ENCODE measurements at places on chromosomes 7 and 10.

- no peak for DNase-seq
These were observed 161.6 kb upstream of the MKLN1 start for GRCh38 chr7:131166066-131166465.

DNA sequence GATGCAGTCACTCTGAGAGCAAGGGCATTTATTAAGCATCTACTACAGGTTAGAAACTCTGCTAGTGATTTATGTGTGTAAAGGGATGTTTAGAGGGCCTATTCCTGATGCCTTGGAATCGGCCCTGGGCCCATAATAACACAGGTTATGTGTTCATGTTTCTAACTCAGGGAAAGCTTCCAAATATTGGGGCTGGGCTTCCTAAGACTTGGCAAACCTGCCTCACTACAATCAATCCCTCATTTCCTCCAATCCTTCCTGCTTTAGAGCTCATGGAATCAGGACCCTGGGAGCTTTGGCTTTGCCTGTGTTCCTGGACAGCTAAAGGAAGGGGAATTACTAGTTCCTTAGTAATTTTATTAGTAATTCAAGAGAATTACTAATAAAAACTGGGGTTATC, 148.8 kb downstream of the HIBADH start:
- DNase-seq: no peak

DNA sequence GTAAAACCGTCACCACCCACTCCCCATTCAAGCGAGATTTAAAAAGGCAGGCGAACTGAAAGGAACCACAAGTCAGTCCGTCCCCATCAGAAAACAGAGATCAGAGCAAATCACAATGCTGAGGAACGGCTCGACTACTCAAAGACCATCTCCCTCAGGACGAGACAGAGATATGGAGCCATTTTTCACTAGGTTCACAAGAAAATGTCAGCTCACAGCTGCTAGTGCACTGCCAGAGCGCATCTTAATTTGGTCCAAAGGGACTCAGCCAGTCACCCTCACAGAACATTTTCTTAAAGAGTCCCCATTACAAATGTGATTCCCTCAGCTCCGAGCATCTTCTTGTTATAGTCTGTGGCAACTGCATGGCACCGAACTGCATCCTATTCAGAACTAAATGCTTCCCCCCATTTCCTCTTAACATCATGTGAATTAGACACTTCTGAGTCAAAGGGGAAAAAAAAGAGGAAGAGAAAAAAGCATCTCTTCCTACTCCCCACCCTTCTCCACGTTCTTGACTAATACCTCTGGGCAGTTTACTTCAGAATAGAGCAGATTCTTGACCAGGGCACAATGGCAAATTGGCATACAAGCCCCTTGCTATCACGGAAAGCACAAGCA, 683.9 kb downstream of the MAGI2 start:
- DNase-seq: no peak

DNA sequence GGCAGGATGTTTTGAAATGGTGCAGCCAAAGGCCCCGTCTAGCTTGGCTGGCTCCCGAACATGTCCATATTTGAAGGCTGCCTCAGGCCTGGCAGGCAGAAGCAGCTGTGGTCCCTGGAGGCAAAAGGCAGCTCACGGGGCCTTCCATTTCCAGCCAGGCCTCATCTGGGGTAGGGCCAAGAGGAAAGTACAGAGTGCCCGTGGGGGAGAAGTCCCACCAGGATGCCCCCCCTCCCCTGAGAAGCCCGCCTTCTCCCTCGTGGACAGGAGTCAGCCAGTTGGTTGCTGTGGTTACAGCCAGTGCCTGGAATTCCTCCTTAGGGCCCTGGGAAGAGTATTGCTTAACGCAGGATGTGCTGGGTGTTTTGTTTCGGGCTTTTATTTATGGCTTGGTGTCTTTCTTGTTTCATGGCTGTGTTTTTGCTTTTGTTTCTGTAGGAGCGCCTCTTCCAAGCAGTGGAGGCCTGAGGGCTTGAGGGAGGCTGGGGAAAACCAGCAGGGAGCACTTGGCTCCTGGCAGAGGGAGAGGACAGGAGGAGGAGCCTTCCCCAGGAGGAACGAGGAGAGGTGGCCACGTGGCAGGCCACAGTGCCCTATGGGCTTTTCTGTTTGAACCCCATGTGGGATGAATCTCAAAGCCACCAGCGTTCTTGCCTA, 45.4 kb downstream of the CHST3 start:
- DNase-seq: no peak

DNA sequence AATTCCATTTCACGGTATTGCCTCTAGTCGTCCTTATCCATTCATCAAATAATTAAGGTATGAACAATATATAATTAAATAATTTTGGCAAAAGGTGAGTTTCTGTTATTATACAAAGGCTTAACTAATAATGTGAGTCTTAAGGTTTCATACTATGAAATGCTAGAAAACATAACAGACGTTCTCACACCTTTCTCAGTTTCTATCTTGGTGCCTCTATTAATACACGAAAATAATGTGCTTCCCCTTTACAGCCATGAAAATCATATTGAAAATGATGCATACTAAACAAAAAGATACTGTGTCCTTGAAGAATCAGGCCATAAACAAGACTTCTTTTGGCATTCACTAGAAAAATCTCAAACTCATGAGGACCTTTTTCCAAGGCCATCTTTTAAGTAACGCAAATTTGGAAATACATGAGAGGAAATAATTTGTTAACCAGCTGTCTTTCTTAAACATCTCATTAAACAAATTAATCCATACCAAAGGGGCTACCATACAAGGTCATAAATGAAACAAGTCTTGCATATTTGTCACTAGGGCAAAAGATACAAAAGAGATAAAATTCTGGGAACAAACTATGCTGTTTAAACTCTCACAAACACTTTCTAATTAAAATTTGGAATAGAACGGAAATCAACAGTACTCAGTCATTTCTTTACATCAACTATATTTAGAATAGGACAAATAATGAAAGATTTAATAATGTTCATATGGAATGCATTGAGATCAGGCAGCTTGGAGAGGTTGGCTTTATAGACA, 53.9 kb upstream of the CAV2 start:
- no peak for DNase-seq

GRCh38 chr10:128473911-128474310, 347.7 kb upstream of the MKI67 start:
- no peak for DNase-seq

GRCh38 chr10:86664341-86665217, 3.7 kb upstream of the LDB3 start:
- no peak for DNase-seq

DNA sequence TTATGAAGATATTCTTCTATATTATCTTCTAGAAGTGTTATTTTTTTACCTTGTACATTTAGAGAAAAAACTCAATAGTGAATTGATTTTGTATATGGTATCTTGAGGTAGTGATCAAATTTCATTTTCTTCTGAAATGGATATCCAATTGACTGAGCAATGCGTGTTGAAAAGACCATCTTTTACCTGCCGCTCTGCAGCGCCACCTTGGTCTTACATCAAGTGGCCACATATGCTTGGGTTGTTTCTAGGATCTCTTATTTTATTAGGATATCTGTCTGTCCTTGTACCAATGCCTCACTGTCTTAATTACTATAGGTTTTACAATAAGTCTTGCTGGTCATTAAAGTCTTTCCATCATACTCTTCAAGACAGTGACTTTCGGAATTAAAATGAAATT, 53.0 kb downstream of the CUL2 start:
- no peak for DNase-seq

DNA sequence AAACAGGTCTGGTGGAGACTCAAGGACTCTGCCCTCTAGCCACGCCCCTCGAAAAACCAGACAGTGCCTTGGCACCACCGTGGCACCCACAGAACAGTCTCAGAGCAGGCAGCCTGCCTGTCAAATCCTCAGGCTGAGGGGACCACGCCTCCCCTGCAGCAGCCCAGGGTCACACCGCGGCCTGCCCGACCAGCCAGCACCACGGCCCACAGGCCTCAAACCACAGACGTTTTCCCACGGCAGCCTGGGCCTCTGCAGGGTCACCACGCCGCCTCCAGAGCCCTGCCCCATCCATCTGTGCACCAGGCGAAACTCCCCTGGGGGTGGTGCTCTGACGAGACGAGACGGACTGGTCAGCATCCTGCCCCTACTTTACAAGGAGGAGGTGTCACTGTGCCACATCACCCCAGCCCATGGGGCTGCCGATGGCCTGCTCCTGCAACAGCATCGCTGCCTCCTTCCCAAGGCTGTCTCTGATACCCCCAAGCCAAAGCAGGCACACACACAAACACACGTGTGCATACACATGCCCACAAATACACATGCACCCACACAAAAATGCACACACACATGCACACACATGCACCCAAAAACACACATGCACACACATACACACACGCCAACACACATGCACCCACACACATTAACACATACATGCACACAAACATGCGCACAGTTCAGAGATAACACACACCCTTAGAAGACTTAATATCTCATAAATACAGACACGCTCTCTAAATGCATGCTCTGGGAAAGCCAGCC, 24.6 kb downstream of the PAPOLB start:
- DNase-seq: no peak

GRCh38 chr10:48600645-48601505, 4.0 kb downstream of the ARHGAP22 start:
- no peak for DNase-seq

DNA sequence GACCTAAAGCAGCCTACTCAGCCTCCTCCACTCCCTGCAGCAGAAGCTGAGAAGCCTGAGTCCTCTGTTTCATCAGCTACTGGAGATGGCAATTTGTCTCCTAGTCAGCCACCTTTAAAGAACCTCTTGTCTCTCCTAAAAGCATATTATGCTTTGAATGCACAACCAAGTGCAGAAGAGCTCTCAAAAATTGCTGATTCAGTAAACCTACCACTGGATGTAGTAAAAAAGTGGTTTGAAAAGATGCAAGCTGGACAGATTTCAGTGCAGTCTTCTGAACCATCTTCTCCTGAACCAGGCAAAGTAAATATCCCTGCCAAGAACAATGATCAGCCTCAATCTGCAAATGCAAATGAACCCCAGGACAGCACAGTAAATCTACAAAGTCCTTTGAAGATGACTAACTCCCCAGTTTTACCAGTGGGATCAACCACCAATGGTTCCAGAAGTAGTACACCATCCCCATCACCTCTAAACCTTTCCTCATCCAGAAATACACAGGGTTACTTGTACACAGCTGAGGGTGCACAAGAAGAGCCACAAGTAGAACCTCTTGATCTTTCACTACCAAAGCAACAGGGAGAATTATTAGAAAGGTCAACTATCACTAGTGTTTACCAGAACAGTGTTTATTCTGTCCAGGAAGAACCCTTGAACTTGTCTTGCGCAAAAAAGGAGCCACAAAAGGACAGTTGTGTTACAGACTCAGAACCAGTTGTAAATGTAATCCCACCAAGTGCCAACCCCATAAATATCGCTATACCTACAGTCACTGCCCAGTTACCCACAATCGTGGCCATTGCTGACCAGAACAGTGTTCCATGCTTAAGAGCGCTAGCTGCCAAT, 202.2 kb downstream of the ZEB1 start:
- DNase-seq: no peak

DNA sequence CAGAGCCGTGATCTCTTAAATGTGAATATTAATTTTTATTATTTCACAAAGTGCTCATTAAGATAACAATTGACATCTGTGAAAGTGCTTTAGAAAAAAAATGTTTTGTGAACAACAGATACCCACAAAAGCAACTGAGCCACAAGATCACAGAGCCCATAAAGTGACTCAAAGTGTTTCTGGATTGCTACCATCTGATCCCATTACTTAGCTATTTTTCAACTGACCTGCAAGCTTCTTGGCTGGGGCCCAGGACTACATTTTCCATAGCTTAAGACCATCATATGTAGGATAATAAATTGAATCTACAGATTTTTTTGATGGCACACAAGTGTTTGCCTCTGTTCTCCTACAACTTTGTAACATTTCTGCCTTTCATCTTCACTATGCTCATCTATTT, 674.4 kb downstream of the PHTF2 start:
- DNase-seq: no peak

DNA sequence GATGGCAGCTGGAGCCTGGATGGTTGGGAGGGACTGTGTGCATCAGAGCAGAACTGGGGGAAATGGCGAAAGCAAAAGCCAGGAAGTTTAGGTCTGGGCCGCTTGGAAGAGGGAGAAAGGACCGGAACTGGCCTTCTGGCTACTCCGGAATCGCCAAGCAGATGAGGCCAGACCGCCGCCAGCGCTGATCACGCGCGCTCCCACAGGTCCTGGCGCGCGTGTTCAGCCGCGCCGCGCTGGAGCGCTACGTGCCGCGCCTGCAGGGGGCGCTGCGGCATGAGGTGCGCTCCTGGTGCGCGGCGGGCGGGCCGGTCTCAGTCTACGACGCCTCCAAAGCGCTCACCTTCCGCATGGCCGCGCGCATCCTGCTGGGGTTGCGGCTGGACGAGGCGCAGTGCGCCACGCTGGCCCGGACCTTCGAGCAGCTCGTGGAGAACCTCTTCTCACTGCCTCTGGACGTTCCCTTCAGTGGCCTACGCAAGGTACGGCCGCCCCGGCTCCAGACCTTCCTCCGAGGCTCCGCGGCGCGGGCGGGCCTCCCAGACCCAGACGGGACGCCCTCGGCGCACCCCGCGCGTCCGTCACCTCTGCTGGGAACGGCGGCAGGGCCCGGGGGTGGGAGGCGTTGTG, 2.0 kb downstream of the CYP26C1 start:
- DNase-seq: no peak

- no peak for DNase-seq
These were observed 7.8 kb downstream of the MEOX2 start for GRCh38 chr7:15678653-15679052.

- no peak for DNase-seq
These were observed 58.2 kb upstream of the CDK13 start for GRCh38 chr7:39891894-39892293.

- no peak for DNase-seq
These were observed 219.2 kb downstream of the CCSER2 start for GRCh38 chr10:84547616-84548015.

DNA sequence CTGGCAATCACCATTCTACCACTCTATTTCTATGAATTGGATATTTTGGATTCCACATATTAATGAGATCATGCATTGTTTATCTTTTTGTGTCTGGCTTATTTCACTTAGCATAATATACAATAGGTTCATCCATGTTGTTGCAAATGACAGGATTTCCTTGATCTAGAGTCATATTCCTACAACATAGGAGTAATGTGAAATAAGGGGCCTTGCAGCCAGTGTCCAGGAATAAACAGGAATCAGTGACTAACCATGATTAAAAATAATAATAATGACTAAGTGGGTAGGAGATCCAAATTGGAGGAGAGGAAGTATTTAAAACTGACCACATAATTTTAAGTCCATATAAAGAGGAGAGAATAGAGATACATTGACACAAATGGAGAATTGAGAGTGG, 49.9 kb downstream of the SCIN start:
- no peak for DNase-seq

GRCh38 chr10:61798713-61799112, 102.8 kb upstream of the ARID5B start:
- DNase-seq: no peak

GRCh38 chr7:159028508-159029401, 115.9 kb downstream of the VIPR2 start:
- DNase-seq: no peak

DNA sequence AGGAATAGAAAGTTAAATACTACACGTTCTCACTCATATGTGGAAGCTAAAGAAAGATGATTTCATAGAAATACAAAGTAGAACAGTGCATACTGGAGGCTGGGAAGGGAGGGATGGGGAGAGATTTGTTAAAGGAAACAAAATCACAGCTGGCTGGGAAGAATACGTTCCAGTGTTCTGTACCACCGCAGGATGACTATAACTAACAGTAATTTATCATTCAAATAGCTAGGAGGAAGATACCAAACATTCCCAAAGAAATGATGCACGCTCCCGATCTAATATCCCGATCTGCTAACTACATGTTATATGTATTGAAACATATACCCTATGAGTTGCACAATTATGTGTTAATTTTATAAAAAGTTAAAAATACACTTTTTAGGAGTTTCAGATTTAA, 162.3 kb downstream of the ZMYND11 start:
- DNase-seq: no peak

- DNase-seq: no peak
These were observed 174.7 kb upstream of the GRB10 start for GRCh38 chr7:50957431-50957830.
